ENCODE measurements at places on chromosomes 12 and 14.
A peak's percentile ranks its signal among the peaks of the same experiment; 100 is the strongest.

- DNase-seq = no peak
These were observed 26.5 kb upstream of the SMOC1 start for GRCh38 chr14:69852531-69853321.

- no peak for DNase-seq
These were observed 28.0 kb downstream of the SLC15A4 start for GRCh38 chr12:128795530-128796361.

DNA sequence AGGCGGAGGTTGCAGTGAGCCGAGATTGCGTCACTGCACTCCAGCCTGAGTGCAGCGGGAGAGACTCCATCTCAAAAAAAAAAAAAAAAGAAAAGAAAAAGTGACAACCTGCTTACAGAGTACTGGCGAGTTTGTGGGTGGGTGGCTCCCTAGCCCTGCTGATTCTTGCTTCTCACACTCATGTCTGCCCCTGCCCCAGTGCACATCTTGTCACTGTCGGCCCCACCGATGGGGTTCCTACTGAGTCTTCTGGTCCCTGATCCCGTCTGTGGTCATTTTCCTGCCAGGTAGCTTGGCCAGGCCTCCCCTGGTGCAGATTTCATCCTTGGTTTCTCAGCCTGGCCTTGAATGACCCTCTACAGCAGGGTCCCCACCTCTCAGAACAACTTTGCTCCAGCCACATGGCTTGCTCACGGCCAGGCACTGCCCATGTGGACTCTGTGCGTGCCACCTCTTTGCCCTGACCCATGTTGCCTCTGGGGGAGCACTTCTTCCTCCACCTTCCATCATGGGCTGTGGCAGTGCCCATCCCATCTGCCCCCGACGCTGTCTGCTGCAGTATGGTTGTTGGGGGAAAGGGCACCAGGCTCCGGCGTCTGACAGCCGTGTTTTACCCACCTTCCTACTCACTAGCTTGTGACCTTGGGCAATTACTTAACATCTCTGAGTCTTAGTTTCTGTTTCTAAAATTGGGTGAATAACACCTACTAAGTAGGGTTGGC lies 2.1 kb upstream of the PTPN6 start:
- no peak for DNase-seq

DNA sequence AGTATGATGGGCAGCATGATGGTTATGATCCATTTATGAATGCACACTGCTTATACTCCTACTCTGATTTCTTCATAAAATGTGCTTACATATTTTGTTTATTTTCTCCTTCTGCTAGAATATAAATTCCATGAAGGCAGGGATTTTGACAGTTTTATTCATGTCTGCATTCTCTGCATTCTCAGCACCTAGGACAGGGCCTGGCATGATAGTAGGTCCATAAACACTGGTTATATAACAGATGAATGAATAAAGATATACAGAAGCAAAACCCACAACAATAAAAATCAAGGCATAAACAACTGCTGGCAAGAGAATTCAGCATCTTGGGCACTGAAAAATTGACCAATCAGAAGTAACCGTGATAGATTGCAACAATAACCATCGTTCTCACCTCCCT lies 115.4 kb downstream of the WIF1 start:
- DNase-seq = no peak

DNA sequence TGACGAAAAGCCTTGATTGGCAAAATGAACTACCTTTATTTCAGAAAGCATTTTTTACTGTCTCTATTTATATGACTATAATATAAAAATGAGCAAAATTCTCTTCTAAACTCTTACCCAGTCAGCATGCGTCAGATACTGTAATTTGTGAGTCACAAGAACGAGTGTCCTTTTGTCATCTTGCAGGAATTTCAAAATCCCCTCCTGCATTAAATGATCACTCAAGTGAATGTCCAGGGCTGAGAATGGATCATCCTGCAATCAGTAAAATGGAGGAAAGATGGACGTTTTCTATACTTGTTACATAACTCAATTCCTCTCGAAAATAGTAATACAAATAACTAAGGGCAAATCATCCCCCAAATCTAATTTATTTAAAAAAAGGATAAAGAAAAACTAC lies 77.7 kb upstream of the KCNJ8 start:
- peak; percentile 81 for DNase-seq

- no peak for DNase-seq
These were observed 428.5 kb upstream of the FBXO33 start for GRCh38 chr14:39860596-39861228.

DNA sequence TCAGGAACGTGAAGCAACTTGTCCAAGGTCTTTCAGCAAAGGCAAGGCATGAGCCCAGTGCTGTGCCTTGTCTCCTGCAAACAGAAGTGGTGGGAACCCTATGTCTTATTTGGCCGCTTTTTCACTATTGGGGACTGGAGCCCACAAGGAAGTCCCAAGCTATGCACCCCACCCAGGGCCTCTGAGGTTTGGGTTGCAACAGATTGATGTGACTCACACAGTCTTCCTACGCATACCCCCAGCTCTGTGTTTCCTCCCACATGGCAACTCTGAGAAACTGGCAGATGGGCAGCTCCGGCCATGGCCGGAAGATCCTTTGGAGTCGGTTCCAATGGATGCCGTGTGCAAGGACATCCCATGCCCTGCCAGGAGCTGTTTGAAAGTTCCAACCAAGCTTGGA lies 28.3 kb upstream of the CMKLR1 start:
- DNase-seq = peak; percentile 2

DNA sequence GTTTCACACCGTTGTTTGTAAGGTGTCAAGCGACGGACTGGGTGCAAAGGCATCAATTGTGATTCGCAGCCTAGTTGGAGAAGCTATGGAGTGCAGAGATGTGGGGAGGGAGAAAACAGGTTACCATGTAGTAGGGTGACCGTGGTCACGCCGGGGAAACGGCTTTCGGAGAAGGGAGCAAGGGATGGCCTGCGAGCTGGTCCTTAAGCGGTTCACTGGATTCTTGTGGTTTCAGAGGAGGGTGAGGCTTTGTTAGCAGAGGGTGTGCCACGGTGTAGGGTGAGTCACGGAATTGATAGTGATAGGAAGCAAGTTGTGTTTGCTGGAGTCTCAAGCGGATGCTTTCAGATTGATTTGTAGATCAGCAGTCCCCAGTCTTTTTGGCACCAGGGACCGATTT lies 2.3 kb downstream of the PIWIL1 start:
- DNase-seq = no peak

DNA sequence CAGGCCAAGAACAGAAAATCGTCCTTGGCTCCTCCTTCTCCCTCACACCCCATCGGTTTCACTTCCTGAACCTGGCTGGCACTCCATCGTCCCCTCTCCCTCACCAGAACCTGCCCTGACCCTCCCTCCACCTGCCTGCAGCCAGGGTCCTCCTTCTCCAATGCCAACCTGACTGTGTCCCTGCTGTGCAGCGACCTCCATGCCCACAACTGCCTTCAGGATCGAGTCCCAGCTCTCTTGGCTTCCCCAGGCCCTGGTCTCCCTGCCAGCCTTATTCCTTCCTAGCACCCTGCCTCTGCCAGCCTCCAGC lies 19.8 kb downstream of the HVCN1 start:
- no peak for DNase-seq

DNA sequence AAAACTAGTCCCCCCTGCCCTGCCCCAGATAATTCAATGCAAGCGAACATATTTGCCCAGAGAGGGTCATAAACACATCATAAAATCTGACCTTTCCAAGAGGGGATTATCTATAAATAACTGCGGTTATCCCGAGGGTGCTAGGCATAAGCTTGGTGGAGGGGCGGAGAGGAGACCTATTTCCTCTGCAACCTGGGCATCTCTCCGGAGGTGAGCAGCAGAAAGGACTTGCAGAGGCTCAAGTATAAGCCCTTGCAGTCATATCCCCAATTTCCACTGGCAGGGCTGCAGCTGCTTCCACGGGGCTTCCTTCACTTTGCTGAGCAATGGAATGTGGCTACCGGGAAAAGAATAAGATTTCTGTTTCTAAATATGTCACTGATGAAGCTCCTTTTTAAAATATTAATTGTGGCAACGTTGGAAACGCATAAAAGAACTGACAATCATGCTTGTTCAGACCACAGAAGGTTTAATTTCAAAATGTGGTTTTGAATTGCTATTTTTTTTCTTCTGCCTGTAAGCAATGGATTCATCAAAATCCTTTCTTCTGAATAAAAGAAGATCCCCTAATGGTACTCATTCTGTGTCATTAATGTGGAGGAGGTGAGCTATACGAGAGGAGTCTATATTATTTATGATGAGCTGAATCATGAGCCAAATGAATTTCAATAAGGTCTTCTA lies 268.9 kb upstream of the ATP2B1 start:
- DNase-seq = peak; percentile 69
